ENCODE measurements at places on chromosomes 3 and 15. TPM values are rescaled to one million over a fixed set of nuclear protein-coding genes. Genes with fewer than 3 reads are reported as not detected.

Gene TM2D3
- 21.3 TPM for total RNA-seq

Gene ITIH1
- total RNA-seq: not detected

Gene DNAH1
- 0.16 TPM for total RNA-seq

Gene PATL2
- total RNA-seq: 0.13 TPM

Gene DGKG
- total RNA-seq: 0.16 TPM

Gene MKRN3
- not detected for total RNA-seq

Gene IL17RB
- total RNA-seq: 0.49 TPM

Gene CHDH
- 1.5 TPM for total RNA-seq

Gene LAMB2
- total RNA-seq: 412 TPM

Gene NLGN1
- 3.5 TPM for total RNA-seq

Gene SV2B
- not detected for total RNA-seq
